ENCODE measurements at places on chromosomes 12 and 14.
A peak's percentile ranks its signal among the peaks of the same experiment; 100 is the strongest.

DNA sequence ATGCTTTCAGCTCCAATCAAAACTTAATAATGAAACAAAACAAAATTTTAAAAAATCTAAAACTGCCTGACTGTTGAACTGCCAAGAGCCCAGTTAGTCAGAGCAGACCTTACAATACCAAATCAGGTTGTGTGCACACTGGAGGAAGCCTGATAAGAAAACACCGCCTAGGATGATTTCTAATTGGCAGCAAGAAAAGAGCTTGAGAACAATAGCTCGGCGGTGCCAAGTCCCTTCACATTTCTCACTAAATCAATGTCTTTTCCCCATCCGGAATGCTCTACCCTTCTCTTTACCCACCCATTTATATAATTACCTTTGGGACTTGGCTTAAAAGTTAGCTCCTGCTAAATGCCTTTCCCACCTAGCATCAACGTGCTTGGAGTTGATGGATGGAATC lies 256.7 kb downstream of the C12orf75 start:
- H3K27me3 ChIP-seq = no peaks in the 10 kb centered on the region
- no peaks in the 10 kb centered on the region for H3K4me1 ChIP-seq
- H3K36me3 ChIP-seq = no peaks in the 10 kb centered on the region
- no peak overlapping the region for H3K27ac ChIP-seq
- no peak overlapping the region for H3K4me3 ChIP-seq
- no peak for DNase-seq

GRCh38 chr12:55642669-55643068 lies 6.0 kb downstream of the OR10P1 start:
- H3K4me3 ChIP-seq = no peak overlapping the region
- H3K27ac ChIP-seq = peak overlapping the region; percentile 61
- H3K36me3 ChIP-seq = no peaks in the 10 kb centered on the region
- H3K4me1 ChIP-seq = peaks cover 8% of the 10 kb centered on the region
- DNase-seq = no peak
- no peaks in the 10 kb centered on the region for H3K27me3 ChIP-seq

DNA sequence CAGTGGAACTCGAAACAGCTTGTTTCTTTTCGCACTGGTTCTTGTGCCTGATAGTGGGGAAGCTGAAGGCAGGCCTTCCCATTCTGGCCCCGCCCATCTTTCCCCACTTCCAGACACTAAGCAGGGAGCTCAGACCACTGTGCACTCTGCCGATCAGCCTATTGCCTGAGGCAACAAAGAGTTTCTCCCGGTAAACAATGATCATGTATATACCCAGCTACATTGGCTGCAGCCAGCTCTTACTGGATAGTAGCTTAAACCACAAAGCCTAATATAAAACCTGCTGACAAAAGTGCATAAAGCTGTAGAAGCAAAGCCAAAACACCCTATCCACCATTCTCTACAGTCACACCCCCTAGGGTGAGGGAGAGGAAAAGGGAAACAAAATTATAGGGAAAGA lies 24.7 kb upstream of the GLIPR1 start:
- no peaks in the 10 kb centered on the region for H3K36me3 ChIP-seq
- no peak overlapping the region for H3K4me3 ChIP-seq
- no peak for DNase-seq
- H3K27ac ChIP-seq = no peak overlapping the region
- no peaks in the 10 kb centered on the region for H3K4me1 ChIP-seq
- no peaks in the 10 kb centered on the region for H3K27me3 ChIP-seq

DNA sequence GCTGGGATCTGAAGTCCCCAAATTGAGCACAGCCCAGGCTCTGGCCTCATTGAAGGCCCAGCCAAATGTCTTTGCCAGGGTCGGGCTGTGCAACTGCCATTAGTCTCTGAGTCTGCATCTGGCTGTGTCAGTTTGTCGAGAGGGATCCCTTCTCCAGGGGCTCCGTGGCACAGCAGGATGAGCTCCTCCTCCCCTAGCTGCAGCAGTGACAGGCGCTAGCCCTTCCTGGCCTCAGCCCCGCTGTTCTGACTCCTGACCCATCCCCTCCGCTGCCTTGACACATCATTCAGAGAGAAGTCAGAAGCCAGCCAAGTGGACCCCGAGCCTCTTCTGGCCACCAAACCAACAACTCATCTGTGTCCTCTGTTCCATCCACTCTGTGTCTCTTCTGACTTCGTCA lies 188.3 kb downstream of the CALM1 start:
- no peak overlapping the region for H3K27ac ChIP-seq
- no peak for DNase-seq
- H3K4me1 ChIP-seq = no peaks in the 10 kb centered on the region
- H3K27me3 ChIP-seq = no peaks in the 10 kb centered on the region
- H3K4me3 ChIP-seq = no peak overlapping the region

GRCh38 chr12:53223389-53224060 lies 8.5 kb downstream of the RARG start:
- peak overlapping the region; percentile 98 for H3K27ac ChIP-seq
- H3K36me3 ChIP-seq = no peaks in the 10 kb centered on the region
- peaks cover 38% of the 10 kb centered on the region for H3K4me1 ChIP-seq
- peak; percentile 34 for DNase-seq
- H3K27me3 ChIP-seq = no peaks in the 10 kb centered on the region

DNA sequence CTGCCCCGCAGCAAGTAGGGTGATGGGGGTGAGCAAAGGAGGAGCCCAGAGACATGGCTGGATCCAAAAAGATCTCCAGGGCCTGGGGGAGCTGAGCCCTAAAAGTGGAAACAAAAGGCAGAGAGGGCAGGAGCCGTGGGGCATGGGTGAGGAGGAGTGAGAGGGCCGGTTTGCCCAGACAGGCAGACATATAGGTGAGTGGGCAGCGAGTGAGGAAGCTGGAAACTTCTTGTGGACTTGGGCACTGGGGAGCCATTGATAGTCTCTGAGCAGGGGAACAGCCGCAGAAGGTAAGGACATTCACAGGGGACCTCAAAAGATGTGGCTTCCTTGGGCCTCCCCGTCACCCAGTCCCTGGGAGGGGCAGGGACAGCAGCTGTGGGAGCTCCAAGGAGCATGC lies 16.8 kb upstream of the TMEM119 start:
- no peaks in the 10 kb centered on the region for H3K4me1 ChIP-seq
- H3K4me3 ChIP-seq = no peak overlapping the region
- H3K27ac ChIP-seq = no peak overlapping the region
- H3K36me3 ChIP-seq = no peaks in the 10 kb centered on the region
- no peak for DNase-seq

GRCh38 chr12:114611145-114612018 lies 72.6 kb downstream of the TBX3 start:
- H3K4me3 ChIP-seq = no peak overlapping the region
- no peak overlapping the region for H3K27ac ChIP-seq
- no peaks in the 10 kb centered on the region for H3K36me3 ChIP-seq
- no peak for DNase-seq

- H3K4me3 ChIP-seq = no peak overlapping the region
- H3K4me1 ChIP-seq = no peaks in the 10 kb centered on the region
- H3K27me3 ChIP-seq = no peaks in the 10 kb centered on the region
- H3K36me3 ChIP-seq = no peaks in the 10 kb centered on the region
- no peak overlapping the region for H3K27ac ChIP-seq
- DNase-seq = no peak
Observed at GRCh38 chr14:37081856-37082255, 90.5 kb downstream of the SLC25A21 start.

DNA sequence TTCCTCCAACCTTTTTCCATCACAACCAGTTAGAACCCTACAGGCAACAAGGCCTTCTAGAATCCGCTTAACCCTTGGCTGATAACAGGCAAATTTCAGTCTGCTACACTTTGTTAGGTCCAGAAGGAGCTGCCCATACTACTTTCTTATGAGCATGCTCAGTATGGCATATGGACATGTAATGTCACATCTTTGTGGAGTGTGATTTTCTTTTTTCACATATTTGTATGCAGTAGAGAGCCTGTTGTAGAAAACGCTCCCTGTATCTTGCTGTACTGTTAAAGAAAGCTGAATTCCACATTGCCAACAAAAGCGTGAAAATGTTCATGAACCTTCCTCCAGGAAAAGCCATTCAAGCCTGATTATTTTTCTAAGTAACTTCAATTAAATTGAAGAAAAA lies 196.5 kb downstream of the SLC41A2 start:
- H3K27ac ChIP-seq = no peak overlapping the region
- no peak overlapping the region for H3K4me3 ChIP-seq
- H3K27me3 ChIP-seq = no peaks in the 10 kb centered on the region
- H3K4me1 ChIP-seq = no peaks in the 10 kb centered on the region

- H3K27me3 ChIP-seq = no peaks in the 10 kb centered on the region
- H3K27ac ChIP-seq = peak overlapping the region; percentile 43
- DNase-seq = peak; percentile 72
- H3K36me3 ChIP-seq = no peaks in the 10 kb centered on the region
Observed at GRCh38 chr12:11877869-11878780, 192.6 kb upstream of the BCL2L14 start.

DNA sequence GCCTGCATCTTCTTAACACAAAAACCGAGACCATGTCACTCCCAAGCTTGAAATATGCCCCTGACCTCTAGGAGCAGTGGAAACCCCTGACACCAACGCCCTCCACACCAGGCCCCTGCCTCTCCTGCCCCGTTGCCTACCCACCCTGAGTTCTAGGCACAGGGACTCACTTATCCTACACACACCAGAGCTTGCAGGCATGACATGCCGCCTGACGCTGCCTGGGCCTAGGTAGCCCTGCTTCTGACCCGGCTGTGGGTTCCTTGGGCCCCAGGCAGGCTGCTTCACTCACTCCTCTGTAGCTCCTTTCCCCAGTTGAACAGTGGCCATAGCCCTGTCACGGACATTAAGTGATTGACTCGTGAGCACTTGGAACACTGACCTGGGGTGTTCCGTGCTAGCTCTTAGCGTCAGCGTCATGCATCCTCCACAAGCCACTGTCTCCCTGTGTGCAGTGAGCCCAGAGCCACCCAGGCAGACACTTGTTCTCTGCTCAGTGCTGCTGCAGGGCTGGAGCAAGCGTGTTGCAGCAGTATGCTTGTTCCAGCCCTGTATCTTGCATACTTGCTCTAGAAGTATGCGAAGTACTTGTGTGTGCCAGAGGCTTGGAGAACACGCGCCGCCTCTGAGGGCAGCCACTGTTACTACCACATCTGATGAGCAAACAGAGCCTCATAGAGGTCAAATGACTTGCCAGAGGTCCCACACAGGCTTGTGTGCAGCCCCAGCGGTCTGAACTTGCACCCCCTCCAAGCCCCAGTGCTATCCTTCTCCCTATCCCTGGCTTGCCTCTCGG lies 15.6 kb downstream of the OTUB2 start:
- H3K4me1 ChIP-seq = no peaks in the 10 kb centered on the region
- H3K36me3 ChIP-seq = peaks cover 5% of the 10 kb centered on the region
- DNase-seq = no peak
- H3K27ac ChIP-seq = no peak overlapping the region

GRCh38 chr12:5012337-5012736 lies 31.3 kb upstream of the KCNA5 start:
- no peak overlapping the region for H3K4me3 ChIP-seq
- H3K36me3 ChIP-seq = no peaks in the 10 kb centered on the region
- H3K27ac ChIP-seq = no peak overlapping the region
- peaks cover 6% of the 10 kb centered on the region for H3K27me3 ChIP-seq
- no peak for DNase-seq

- peak; percentile 22 for DNase-seq
- no peaks in the 10 kb centered on the region for H3K27me3 ChIP-seq
- no peak overlapping the region for H3K27ac ChIP-seq
- H3K4me3 ChIP-seq = no peak overlapping the region
- H3K4me1 ChIP-seq = no peaks in the 10 kb centered on the region
Observed at GRCh38 chr12:127559349-127560040, 707.5 kb upstream of the TMEM132C start.

DNA sequence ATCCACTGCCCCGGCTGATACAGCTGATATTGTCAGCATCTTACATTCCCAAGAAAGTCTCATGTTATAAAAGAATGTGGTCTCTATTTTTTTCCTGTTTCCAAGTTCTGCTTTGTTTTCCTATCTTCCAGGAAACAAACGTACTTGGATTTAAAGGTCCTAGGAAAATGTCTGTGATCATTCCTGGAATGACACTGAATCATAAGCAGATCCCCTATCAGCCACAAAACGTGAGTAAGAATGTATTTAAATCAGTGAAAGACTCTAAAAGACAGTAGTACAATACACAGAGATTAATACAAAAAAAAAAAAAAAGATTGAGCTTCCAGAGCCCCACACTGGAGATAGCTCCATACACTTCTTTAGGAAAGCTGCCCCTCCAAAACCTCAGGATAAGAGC lies 21.7 kb upstream of the TEAD4 start:
- no peaks in the 10 kb centered on the region for H3K4me1 ChIP-seq
- no peak overlapping the region for H3K27ac ChIP-seq
- no peaks in the 10 kb centered on the region for H3K27me3 ChIP-seq
- H3K36me3 ChIP-seq = no peaks in the 10 kb centered on the region
- DNase-seq = no peak
- H3K4me3 ChIP-seq = no peak overlapping the region

DNA sequence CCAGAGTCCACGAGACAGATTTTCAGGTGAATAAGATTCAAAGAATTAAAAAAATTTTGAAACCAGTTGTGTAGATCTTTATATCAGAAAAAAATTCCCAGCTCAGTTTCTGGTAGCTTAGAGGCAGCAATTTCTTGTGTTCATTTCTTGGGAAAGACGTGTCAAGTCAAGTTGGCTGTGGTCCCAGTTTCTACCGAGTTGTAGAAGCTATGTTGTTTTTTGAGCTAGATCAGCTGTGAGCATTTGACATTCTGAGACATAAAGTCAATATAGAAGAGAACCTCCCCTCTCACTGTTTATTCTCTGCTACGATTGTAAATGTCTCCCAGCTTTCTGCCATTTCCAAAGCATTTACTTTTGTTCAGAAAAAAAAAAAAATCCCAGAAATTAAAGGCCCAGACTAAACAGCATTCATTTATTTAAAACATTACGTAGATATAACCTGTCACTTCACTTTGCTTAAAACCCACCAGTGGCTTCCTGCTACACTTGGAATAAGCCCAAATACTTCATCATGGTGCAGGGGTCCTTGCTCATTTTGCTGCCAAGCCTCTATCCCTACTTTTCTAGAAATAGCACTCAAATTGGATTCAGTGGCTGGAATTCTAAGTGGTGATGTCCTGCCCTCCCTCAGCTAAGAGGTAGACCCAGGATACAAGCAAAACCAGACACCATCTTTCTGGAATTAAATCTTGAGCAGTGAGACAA lies 20.6 kb upstream of the PYGL start:
- DNase-seq = peak; percentile 89
- H3K27me3 ChIP-seq = no peaks in the 10 kb centered on the region
- no peaks in the 10 kb centered on the region for H3K36me3 ChIP-seq
- peaks cover 29% of the 10 kb centered on the region for H3K4me1 ChIP-seq
- peak overlapping the region; percentile 15 for H3K27ac ChIP-seq
- no peak overlapping the region for H3K4me3 ChIP-seq

- no peak for DNase-seq
- no peaks in the 10 kb centered on the region for H3K27me3 ChIP-seq
- no peak overlapping the region for H3K27ac ChIP-seq
Observed at GRCh38 chr14:101825797-101826196, 64.3 kb downstream of the PPP2R5C start.

GRCh38 chr12:110224379-110225304 lies 56.4 kb upstream of the ATP2A2 start:
- H3K27me3 ChIP-seq = no peaks in the 10 kb centered on the region
- peak overlapping the region; percentile 42 for H3K27ac ChIP-seq
- DNase-seq = peak; percentile 12
- H3K4me3 ChIP-seq = no peak overlapping the region
